ENCODE measurements at places on chromosomes 6 and 20. TPM values are rescaled to one million over a fixed set of nuclear protein-coding genes. Genes with fewer than 3 reads are reported as not detected.

DNA sequence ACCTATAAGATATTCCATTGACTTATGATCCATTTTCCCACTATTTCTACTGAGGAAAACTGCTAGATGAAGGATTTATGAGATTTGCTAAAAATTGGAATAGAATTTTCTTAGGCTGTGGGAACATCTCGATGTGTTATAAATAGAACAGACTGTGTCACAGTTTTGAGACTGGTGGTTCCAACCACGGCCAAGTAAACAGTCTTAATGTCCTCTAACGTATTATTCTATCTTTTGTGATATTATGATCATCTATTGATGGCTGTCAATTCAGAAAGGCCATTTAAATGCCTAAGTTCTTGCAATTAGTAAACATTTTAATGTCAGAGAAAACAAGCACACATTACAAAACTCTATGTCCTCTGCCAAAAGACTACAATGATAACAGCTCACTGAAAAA lies 71.5 kb upstream of the PLN start:
- no peak for DNase-seq

- DNase-seq, result no peak
Measured at GRCh38 chr6:41587131-41587879, 41.1 kb downstream of the FOXP4 start.

DNA sequence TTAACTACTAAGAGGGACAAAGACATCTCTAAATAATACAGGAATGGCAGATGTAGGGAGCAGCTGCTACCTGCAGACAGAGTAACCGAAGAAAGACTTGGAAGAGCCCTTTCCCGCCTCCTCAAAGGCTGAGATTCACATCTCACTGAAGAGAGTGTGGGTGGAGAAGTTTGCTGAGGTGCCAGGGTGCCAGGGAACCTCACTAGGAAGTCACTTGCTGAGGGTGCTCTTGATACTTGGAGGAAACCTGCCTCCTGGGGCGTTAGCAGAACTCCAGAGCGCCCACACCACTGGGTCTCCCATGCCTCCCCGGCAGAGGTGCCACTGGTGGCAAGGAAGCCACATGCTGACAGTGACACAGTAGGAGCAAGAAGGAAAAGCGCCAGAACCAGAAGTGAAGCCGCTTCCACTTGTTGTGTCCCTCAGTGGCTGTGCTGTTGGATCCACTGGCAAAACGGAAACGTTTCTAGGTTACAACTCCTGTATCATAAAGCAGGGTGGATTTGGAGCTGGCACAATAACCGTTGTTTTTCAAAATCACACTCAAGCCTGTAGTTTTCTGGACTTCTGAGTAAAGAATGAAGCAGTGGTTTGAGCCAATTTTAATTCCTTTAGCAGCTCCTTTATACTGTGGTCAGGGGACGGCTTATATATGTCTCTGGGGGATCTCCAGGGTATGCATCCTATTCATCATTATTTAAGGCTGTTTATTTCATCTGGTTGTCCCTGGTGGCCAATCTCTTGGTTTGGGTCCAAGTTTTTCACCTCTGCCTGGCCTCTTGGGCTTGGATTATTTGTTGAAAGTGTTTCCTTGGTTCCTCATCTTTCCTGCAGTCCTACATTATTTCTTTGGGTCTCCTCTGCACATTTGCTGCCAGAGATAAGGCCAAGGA lies 64.5 kb downstream of the CDC5L start:
- no peak for DNase-seq

- DNase-seq, result no peak
Measured at GRCh38 chr6:92459606-92460005, 959.8 kb downstream of the EPHA7 start.

DNA sequence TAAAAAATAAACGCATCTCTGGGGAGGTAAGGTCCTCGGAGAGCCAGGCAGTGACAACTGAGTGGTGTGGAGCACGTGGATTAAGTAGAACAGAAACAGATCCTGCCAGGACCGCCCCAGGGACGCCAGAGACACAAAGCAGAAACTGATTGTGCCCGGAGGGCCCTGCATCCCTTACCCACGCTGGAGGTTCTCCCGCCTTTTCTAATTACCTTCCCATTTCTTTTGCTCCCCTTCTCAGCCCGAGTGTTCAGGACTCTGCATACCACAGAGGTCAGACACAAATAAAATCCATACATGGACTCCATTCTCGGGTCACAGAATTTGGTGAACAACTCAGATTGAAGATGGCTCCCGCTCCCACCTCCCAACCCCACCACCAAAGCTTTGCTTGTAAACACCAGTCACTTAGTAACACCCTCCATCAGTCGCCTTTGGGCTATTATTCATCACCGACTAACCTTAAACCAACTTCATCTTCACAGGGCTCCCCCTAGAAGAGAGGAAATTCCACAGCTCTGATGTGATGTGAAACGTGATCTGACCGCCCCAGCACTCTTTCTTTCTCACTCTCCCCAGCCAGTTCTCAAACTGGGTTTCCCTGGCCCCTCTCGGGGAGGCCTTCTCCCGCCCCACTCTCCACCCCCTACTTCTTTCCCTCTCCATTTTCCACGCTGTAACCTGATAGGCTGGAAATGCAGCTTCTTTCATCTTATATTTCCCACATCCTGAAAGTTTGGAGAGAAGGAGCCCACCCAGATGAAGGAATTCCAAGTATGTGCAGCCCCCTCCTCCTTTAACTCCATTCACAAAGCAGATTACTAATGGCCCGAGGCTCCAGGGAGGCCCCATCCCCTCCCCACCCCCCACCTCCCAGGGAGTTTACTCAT lies 32.5 kb upstream of the PIM1 start:
- DNase-seq, result peak; percentile 93

- peak; percentile 92 for DNase-seq
Measured at GRCh38 chr20:5696011-5696559, 54.1 kb upstream of the SHLD1 start.

GRCh38 chr20:19916531-19917485 lies 100.4 kb upstream of the NAA20 start:
- no peak for DNase-seq

- DNase-seq, result no peak
Measured at GRCh38 chr6:107033126-107033525, 5.1 kb downstream of the MTRES1 start.

- no peak for DNase-seq
Measured at GRCh38 chr6:149153100-149153499, 164.4 kb upstream of the TAB2 start.

- DNase-seq, result no peak
Measured at GRCh38 chr6:169913096-169913638, 161.7 kb downstream of the ERMARD start.

DNA sequence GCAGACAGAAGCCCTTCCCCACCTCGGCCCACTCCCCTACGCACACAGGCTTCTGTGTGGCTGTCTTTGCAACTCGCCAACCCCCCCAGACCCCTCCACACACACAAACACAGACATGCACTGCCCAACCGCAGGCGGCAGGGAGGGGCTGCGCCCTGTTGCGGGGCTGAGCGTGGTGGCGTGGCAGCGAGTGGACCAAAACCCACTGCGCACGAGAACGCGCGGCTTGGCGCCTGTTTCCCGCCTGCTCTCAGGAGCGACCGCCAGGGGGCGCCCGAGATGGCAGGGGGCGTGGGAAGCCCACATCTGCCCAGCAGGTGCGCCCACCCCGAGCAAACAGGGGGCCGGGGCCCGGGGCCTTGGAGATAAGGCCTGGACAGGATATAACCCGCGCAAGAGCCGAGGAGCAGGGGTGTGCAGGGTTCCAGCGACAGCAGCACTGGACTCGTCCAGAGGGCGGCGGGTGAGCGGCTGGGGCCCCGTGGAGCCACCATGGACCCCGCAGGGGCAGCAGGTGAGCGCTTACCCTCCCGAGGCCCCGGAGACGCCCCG lies at the start of gene RBPJL:
RBPJL (plus strand) TSS at position 410 of the 552 bp plus-strand sequence; CDS start at position 493, 83 bp downstream.
- DNase-seq, result no peak

GRCh38 chr6:161598896-161599295 lies 325.0 kb upstream of the AGPAT4 start:
- DNase-seq, result no peak

GRCh38 chr20:13425381-13426135 lies 204.5 kb downstream of the ISM1 start:
- DNase-seq, result no peak

DNA sequence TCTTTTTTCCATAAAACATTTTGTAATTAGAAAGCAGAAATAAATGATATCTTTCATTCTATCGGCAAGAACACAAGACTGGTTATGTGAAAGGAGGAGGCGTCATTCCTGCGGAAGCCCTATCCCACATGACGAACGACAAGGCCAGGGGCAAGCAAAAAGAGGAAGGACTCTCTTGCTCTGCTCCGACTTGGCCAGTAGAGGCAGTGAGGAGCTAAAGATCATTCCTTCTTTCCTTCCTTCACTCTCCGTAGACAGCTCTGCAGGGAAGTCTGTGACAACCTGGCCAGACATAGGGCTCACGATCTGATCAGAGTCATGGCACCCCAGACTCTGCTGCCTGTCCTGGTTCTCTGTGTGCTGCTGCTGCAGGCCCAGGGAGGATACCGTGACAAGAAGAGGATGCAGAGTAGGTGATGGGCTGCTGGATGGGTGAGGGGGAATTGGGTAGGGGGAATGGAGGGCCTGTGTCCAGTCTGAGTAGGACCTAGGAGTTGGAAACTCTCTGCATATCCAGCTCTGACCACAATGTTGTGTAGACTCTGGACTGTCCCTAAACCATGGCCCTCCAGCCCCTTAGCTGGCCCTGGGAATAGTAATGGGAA lies at the start of gene WFDC10A:
WFDC10A (plus strand) TSS at position 244 of the 605 bp plus-strand sequence; CDS start at position 319, 75 bp downstream.
- DNase-seq, result no peak

DNA sequence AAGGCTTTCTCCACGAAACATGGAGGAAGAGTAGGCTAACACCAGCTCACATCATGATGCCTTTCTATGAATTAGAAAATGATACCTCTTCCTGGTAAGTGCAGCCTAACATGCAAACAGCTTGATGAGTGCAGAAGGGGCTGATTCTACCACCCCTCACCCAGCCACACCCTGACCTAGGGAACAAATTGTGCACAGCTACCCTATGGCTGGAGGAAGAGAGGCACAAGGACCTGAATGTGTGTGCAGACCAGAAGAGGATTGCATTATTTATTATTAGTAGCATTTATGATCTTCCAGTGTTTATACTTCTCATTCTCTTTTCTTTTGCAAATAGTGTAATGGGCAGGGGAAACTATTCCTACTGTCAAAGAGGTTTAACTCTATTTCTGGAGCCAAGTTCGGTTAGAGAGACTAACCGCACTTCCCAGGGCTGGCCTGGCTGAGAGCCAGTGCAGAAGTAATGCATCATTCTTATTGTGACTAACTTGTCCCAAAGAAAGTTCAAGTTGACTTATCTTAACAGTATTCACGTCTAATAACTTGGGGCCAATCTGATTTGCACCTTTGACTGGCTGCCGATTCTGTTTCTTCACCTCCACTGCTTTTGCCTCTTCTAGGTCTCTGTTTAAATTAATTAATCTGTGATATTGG lies 237.5 kb downstream of the CD83 start:
- peak; percentile 45 for DNase-seq

- DNase-seq, result no peak
Measured at GRCh38 chr6:169953686-169954085, 202.3 kb downstream of the ERMARD start.

GRCh38 chr6:132198040-132198439 lies 203.2 kb downstream of the MOXD1 start:
- DNase-seq, result no peak

- DNase-seq, result no peak
Measured at GRCh38 chr6:134603561-134603960, 285.6 kb upstream of the SGK1 start.

- no peak for DNase-seq
Measured at GRCh38 chr6:113125626-113126025, 731.5 kb upstream of the MARCKS start.

The SMOC2 gene
- not detected for polyA plus RNA-seq

The NOTCH4 gene
- 0.37 TPM for polyA plus RNA-seq

The ADGB gene
- polyA plus RNA-seq, result not detected

The TMEM74B gene
- not detected for polyA plus RNA-seq

The SOX18 gene
- not detected for polyA plus RNA-seq

The PSORS1C2 gene
- not detected for polyA plus RNA-seq

The SLC22A2 gene
- not detected for polyA plus RNA-seq

The PLEKHG1 gene
- polyA plus RNA-seq, result 0.12 TPM

The TTBK1 gene
- polyA plus RNA-seq, result not detected

The TPX2 gene
- polyA plus RNA-seq, result 19.8 TPM

Data from AG04450 (cell line).